ENCODE measurements at places on chromosomes 13 and 19.

- DNase-seq = no peak
Measured at GRCh38 chr13:112926993-112927392, 42.0 kb upstream of the MCF2L start.

DNA sequence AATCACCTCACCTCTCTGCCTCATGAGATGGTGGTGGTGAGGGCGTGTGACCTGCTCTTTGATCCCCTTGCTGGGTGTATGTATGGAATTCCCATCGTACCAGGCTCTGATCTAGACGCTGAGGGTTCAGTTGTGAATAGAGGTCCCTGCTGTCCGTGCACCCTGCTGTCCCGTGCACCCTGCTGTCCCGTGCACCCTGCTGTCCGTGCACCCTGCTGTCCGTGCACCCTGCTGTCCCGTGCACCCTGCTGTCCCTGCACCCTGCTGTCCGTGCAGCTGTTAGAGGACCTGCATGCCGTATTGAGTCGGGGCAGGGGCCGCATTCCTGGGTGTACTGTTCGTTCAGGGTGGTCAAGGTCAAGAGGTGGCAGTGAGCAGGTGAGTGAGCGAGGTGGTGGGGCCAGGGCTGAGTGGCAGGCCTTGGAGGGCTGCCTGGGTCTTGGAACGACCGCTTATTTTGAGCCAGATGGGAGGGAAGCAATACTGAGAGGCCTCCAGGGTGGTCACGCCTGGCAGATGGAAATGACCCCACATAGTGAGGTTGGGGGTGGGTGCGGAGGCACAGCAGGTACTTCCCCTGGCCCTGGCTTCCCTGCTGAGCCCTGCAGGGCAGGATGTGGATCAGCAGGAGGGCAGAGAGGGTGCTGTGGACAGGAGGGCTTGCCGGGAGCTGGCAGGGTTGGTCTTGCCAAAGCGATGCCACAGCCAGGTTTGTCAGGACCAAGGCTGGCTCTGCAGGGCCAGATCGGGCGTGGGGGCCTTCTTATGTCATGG is 4.6 kb upstream of the EPN1 start:
- no peak for DNase-seq

GRCh38 chr13:28581451-28581850 is 77.5 kb upstream of the POMP start:
- DNase-seq = no peak

- no peak for DNase-seq
Measured at GRCh38 chr13:66847541-66847940, 382.6 kb downstream of the PCDH9 start.

GRCh38 chr13:61277586-61278276 is 137.9 kb downstream of the PCDH20 start:
- no peak for DNase-seq

DNA sequence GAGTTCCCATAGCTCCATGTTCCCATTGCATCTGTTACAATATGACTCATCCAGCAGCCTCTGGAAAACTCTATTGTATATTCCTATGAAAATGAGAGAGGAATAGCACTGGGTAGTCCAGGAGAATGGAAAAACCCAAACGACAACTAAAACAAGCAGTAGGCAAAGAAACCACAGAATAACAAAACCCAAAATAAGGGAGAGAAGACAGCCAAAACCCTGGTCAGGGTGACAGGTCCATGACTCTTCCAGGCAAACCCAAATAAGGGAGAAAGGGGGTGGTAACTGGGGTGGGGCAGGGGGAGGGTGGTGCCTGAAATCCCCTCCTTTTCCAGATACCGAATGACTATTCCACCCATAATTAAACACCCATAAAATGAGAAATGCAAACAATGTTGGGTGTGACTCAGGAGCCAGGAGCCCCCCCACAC is 4.0 kb upstream of the ZNF8 start:
- DNase-seq = no peak

- DNase-seq = no peak
Measured at GRCh38 chr19:1451916-1452801, 2.2 kb downstream of the APC2 start.

GRCh38 chr19:12723381-12723640 is 421 bp downstream of the TNPO2 start:
- DNase-seq = no peak

GRCh38 chr19:57708641-57709361 is at the start of gene ZNF154:
TSS of gene ZNF154 (minus strand) at chr19:57709204. CDS start at chr19:57708971, 233 bp downstream.
- peak; percentile 16 for DNase-seq

GRCh38 chr19:19538061-19538784 is at the start of gene CILP2:
TSS of gene CILP2 (plus strand) at chr19:19538265. CDS start at chr19:19538350, 85 bp downstream.
- DNase-seq = peak; percentile 15

DNA sequence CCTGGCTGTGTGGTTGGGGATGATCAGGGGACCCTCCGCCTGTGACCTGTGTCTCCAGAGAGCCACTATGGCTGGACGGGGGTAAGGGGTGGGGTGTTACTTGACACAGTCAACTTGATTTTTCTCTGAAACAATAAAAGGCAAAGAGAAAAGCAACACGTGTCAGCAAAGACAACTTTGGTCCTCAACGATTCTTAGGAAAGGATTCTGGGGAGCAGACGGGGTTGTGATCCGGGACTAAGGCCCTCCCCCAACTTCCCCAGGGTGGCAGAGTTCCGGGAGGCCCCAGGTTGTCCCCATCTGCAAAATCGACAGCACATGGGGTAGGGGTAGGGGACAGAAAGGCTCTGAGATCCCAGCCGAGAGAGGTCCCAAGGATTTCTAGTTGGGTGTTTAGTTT is 46.2 kb downstream of the COLGALT1 start:
- DNase-seq = no peak

DNA sequence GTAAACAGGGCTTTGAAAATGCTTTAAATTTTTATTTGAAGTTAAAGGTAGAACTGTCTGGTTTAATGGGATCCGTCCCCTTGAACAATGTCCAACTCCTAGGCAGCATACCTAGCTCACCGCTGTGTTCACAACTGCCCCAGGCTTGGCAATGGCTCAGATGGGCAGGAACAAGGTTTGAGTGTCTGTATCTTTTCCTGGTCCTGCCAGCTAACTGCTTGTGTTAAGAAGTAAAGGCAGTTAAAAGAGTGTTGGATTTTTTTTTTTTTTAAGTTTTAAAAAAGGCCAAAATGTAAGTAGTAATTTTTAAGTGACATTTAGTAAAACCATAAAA is 66.7 kb upstream of the FNDC3A start:
- DNase-seq = no peak

DNA sequence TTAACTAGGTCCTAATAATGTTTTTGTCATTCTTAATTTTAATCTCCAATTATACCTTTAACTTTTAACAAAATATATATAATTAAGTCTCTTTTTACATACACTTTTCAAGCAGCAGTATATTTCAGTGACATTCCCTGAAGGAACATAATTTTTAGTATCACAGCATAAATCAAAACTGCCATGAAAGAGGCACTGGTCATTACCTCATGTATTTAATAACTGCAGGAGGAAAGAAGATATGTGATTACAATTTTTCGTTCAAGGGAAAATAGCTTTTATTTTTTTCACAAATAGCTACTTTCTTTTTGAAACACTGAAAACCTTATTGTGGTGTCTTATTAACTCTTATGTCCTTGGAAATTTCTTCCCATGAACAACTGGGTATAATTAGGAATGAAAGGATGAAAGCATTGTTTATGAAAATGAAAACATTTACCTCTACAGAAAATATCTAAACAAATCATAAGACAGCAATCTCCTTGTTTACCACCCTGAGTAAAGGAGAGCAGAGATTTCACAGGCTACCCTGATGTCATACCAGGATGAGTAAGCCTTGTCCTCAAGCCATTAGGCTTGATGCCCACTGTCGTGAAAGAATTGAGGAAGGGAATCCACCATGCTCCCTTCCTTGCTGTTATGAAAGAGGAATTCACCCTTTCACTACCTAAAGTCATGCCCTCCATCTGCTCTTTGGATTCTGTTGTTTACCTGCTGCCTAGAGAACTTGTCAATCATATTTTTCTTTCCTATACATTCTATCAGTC is 877.2 kb upstream of the PCDH20 start:
- DNase-seq = no peak

DNA sequence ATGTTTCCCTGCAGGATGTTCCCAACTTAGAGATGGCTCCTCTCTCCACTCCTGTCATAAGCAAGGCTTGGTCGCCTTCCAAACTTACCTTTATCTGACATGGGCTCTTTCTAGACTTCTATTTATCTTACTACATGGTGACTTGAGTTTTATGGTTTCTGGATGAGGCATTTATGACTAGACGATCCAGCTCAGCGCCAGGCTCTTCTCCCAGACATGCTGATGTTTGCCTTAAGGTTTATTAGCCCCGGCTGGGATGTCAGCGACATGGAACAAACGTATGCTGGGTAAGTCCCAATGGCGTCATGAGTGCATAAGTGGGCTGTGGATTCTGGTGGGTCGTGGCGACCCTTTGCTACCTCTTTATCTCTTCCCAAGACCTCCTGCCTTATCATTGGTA is 39.8 kb upstream of the SLC15A1 start:
- no peak for DNase-seq

DNA sequence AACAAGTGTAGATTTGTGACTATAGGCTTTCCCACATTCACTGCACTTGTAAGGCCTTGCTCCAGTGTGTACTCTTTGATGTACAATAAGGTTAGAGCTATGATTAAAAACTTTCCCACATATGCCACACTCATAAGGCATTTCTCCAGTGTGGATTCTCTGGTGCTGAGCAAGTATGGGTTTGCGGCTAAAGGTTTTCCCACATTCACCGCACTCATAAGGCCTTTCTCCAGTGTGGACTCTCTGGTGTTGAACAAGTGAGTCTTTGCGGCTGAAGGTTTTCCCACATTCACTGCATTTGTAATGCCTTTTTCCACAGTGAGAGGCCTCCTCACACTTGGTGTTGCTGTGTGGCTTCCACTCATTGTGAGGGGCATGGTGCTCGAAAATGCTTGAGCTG is 3.7 kb downstream of the ZNF772 start:
- no peak for DNase-seq

DNA sequence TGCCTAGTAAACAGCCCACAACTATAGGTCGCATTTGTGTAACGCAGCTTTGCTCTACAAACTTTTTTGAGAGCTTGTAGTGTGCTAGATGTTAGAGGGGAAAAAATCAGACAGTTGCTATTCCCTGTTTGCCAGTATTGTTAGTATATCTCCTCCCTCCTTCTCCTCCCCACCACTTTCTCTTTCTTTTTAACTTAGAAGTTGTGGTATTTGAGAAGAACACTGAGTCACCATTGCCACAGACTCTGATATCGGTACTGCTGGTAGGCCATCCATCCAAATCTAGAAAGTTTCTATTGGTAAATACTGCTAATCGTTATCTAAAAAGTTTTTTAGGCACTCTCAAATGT is 666 bp downstream of the POMP start:
- DNase-seq = peak; percentile 11

DNA sequence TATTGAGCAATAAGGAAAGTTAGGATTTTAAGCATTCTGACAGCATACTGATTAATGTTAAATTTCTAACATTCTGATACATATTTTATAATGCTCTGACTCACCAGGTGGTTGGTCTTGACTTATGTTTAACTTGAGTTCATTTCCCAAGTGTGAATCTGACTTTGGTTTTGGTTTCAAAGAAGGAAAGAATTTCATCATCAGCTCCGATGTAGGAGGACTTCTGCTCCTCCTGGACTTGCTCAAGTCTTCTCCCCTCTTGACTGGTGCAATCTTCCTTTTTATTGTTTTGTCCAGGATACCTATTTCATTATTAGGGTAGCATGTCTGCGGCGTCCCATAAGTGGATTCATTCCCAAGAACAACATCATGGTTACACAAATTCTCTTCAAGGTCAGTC is 141.3 kb downstream of the RNF17 start:
- DNase-seq = peak; percentile 49

DNA sequence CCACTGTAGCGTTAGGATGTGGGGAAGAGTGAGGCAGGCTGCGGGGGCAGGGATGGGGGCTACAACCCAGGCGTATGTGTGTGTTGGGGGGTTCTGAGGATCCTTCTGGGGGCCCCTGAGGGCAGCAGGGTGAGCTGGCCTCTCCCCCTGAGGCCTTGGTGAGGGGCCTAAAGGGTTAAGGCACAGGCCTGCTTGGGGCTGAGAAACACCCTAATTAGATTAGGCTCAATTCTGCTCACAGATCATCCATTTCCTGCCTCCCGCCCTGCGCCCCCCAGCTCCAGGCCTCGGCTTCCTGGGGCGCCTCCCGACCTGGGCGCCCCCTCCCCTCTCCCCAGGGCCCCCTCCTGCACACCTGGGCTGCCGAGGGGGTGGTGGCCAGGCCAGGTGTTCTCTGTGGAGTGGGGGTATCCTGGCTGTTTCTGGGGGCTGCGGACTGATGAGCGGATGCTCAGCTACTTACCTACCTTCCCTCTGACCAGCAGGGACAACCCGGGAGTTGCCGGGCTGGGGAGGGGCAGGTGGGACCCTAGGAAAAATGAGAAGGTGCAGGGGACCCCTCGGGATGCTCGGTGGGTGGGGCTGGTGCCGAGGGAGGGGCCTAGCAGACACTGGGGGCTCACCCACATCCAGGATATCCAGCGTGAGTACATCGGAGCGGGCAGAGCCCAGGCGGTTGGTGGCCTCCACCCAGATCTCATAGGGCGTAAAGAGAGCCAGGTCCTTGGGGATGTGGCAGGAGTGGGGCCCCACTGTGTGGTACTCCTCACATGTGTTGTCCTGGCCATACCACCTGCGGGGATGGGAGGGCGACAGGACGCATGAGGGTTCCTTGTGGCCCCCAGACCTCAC is 8.6 kb downstream of the CRLF1 start:
- no peak for DNase-seq

DNA sequence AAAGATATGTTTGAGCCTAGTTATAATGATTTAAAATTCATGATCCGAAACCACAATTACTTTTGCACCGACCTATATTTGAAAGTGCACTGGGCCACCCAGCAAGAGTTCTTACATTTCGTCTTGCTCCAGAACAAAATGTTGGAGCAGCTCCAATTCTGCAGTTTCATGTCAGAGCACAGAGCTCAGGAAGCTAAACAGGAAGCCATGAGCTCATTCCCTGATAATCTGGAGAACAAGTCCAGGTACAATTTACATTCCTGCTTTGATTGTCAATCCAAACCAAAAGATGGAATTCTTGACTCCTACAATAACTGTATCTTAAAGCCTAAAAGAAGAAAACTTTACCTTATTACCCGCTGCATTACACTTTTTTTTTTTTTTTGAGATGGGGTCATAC is 131.8 kb downstream of the KCTD12 start:
- DNase-seq = no peak

DNA sequence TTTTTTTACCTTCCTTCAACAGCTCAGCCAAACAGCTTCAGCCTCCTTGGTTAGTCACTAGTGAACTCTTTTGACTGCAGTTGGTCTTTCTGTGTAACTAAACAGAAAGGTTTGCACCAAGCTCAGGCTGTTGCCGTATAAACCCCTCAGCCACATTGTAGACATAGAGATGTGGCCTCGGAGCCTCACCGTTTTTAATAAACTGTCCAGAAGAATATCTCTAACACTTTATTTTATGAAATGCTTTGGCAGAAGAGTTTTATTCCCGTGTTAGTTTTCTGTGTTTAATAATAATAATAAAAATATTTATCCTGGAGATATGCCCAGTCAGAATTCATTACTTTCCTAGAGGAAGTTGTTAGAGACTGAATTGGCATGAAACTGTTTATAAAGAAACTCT is 171.7 kb upstream of the MAB21L1 start:
- DNase-seq = no peak

DNA sequence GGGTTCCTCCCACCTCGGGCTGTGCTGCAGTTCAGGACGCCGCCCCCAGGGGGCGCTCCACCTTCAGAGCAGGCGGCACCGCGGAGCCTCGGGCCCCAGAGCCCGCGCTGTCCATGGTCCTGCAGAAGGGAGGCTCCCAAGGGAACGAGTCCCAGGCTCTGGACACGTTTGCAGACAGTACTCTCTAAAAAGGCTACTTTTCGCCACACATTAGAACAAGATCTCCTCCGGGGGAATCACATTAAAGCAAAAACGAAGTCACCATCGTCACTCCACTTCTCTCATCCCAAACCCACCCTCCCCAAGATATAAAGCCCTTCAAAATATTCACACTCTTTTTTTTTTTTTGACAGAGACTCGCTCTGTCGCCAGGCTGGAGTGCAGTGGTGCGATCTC is 4.6 kb upstream of the SIGLEC10 start:
- peak; percentile 92 for DNase-seq
